ENCODE measurements at places on chromosomes 7 and 10. TPM values are rescaled to one million over a fixed set of nuclear protein-coding genes. Genes with fewer than 3 reads are reported as not detected.

Gene TWIST1
- not detected for total RNA-seq

Gene MMP21
- total RNA-seq = not detected

Gene CAMK1D
- 29.8 TPM for total RNA-seq

Gene SRGN
- not detected for total RNA-seq

Gene NUTM2E
- 0.86 TPM for total RNA-seq

Gene MYO3A
- total RNA-seq = 0.22 TPM

Gene LIPK
- total RNA-seq = not detected

Gene NODAL
- total RNA-seq = not detected

Gene ABCF2
- total RNA-seq = 39.1 TPM

Gene TRIM50
- total RNA-seq = not detected

Gene HNRNPF
- total RNA-seq = 99.7 TPM

Gene PIP
- not detected for total RNA-seq

Gene COL17A1
- not detected for total RNA-seq

Gene NPSR1
- not detected for total RNA-seq

Gene CH25H
- total RNA-seq = 0.25 TPM

Gene PDK4
- total RNA-seq = not detected

Gene IGF2BP3
- 47.0 TPM for total RNA-seq

Gene C10orf53
- total RNA-seq = 0.25 TPM

Gene VWDE
- 12.4 TPM for total RNA-seq

Gene KLF14
- not detected for total RNA-seq

Gene KNDC1
- 7.4 TPM for total RNA-seq

Gene OR6B1
- not detected for total RNA-seq

Gene DYDC2
- total RNA-seq = not detected

Gene PAPSS2
- total RNA-seq = 4.7 TPM

Gene CCDC126
- total RNA-seq = 17.4 TPM

Gene IFIT1B
- not detected for total RNA-seq

Gene EMX2
- 0.47 TPM for total RNA-seq

Gene C10orf67
- total RNA-seq = not detected

Gene PGAM2
- 13.3 TPM for total RNA-seq

Gene SPDYE16
- 0.20 TPM for total RNA-seq

Gene SFRP5
- total RNA-seq = not detected

Gene MEOX2
- 0.39 TPM for total RNA-seq

Data from glutamatergic neuron (in vitro differentiated cells).